Epithelial cell of alveolus of lung (primary cell): ENCODE measurements at places on chromosomes 7 and 10. TPM values are rescaled to one million over a fixed set of nuclear protein-coding genes. Genes with fewer than 3 reads are reported as not detected.

Gene RNF148
- total RNA-seq: not detected in 2 replicates

Gene PDGFA
- total RNA-seq: 1.5 and 23.4 TPM in 2 replicates

Gene ZNF503
- 22.2 and 112 TPM in 2 replicates for total RNA-seq

Gene FFAR4
- not detected in 2 replicates for total RNA-seq

Gene NUTM2E
- 0.13 TPM in 1 of 2 replicates, not detected in the other for total RNA-seq

Gene CLCN1
- 0.13 TPM in 1 of 2 replicates, not detected in the other for total RNA-seq

Gene PITX3
- total RNA-seq: 0.16 and 1.3 TPM in 2 replicates
